Aorta (tissue), 5 donors: ENCODE measurements at places on chromosomes 5 and 9.

DNA sequence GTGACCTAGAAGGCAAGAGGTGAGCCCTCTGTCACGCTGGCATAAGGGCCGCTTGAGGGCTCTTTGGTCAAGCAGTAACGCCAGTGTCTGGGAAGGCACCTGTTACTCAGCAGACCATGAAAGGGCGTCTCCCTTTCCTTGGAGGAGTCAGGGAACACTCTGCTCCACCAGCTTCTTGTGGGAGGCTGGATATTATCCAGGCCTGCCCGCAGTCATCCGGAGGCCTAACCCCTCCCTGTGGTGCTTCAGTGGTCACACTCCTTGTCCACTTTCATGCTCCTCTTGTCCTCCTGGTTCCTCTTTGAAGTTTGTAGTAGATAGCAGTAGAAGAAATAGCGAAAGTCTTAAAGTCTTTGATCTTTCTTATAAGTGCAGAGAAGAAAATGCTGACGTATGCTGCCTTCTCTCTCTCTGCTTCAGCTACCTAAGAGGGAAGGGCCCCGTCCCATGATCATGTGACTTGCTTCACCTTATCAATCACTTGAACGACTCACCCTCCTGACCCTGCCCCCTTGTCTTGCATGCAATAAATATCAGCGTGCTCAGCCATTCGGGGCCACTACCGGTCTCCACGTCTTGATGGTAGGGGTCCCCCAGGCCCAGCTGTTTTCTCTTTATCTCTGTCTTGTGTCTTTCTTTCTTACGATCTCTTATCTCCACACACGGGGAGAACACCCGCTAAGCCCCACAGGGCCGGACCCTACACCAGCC is 16.7 kb upstream of the SCGB3A1 start:
- no peak for DNase-seq

DNA sequence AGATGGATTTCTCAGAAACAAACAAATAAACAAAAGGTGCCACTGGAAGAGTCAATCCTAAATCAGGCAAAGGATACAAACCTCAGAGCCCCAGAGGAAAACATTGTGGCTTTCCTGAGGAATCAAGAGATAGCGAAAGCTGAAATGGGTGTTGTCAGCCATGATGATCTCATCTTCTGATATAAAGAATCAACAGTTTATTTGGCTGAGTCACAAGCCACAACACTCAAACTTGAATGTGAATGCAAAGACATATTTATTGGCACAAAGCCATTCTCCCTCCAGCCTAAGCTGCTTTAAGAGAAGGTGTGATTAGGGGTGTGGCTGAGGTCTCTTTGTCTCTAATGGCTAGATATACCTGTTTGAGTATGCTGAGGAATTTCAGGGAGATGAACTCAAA is 73.3 kb upstream of the NREP start:
- no peak for DNase-seq

GRCh38 chr9:100087218-100087617 is 11.6 kb downstream of the ERP44 start:
- DNase-seq = no peak

- no peak for DNase-seq
Measured at GRCh38 chr5:108878756-108879155, 131.1 kb downstream of the FER start.

DNA sequence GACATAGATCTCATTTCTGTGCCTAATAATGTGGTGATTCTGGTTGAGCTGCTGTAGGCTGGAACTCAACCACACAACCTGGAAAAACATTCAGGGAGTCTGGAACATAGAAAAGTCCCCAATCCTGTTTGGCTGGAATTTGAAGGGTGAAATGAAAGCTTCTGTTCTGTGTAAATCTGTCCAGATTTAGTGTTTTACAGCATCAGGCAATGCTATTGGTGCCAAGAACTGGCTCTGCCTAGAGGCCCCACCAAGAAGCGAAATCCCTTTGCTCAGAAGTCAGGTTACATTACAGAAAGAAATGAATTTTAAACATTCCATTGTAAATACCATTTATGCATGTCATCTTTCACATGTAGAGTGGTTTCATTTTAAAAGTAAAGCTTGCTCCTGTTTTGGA is 56.3 kb downstream of the TMEM174 start:
- no peak for DNase-seq

GRCh38 chr9:136078024-136078423 is 17.1 kb downstream of the NACC2 start:
- peak; percentile 51 for DNase-seq

DNA sequence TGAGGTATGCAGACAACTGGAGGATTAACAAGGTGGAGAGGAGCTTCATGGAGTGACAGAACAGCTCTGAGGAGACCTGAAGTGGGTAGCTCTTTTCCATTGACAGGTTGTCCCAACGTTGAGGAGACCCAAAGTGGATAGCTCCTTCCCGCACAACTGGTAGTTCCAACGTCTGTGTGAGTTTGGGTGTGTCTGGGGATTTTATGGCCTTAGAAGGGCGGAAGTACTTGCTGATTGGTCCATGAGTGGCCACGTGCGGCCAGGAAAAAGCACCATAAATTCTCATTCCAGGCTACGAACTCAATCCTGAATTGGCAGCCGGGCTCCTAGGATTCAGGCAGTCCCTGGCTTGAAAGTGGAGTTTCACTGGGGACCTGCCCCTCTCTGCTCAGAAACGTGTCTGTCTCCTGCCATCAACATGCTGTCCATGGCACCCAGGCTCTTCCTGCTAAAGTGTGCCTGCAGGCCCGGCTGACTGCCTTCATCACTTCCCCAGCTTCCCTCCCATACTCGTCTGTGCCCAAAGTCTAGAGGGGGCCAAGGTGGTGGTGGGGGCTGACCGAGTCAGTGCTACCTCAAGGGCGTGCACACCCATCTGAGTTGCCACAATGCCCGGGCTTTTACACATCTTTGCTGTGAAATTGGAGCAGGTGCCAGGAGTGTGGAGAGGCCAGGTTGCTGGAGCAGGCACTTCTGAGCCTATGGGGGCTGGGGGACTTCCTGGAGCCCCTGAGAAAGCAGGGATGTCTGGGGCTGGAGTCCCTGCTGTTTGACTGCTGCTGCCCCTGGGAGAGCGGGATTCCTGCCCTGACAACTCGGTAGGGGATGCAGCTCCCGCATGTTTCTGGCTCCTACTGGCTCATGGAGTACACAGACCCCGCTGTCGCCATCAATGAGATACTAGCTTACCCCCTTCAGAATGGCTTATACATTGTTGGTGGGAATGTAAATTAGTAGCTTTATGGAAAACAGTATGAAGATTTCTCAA is 2034.6 kb upstream of the ACO1 start:
- peak; percentile 44 for DNase-seq

GRCh38 chr5:27906931-27907601 is 868.7 kb upstream of the CDH9 start:
- DNase-seq = no peak

DNA sequence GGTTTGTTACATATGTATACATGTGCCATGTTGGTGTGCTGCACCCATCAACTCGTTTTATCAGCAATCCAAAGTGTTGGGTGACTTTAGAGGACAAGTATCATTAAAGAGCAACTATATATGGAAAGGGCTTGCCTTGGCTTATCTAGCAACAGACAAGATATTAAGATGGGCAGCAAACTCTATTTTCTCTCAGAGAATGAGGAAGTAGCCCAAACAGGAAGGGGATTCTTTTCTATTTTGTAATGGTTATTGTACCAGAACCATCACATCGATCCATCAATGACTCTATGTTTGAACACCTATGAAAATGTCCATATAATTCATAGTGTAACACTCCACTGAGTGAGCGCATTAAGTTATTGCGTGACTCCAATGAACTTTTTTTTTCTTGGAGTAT is 260.1 kb upstream of the SLC24A2 start:
- DNase-seq = no peak

- no peak for DNase-seq
Measured at GRCh38 chr9:73579823-73580222, 428.2 kb downstream of the ANXA1 start.

DNA sequence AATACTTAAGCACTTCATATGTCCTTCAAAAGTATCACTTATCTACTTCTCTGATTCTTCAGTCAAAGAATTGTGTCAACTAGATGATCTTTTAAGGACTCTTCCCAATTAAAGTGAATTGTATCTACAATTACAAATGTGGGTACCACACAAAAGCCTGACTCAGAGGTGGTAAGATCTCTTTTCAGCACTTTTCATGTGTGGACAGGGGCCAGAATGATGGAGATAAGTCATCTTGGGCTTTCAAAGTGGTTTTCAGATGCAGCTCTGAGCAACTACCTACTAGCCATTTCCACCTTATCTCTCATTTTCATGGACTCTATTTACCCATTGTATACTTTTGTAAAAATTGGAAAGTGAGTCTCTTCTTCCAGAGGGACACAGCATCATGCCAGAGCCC is 8.4 kb downstream of the COX7C start:
- no peak for DNase-seq

DNA sequence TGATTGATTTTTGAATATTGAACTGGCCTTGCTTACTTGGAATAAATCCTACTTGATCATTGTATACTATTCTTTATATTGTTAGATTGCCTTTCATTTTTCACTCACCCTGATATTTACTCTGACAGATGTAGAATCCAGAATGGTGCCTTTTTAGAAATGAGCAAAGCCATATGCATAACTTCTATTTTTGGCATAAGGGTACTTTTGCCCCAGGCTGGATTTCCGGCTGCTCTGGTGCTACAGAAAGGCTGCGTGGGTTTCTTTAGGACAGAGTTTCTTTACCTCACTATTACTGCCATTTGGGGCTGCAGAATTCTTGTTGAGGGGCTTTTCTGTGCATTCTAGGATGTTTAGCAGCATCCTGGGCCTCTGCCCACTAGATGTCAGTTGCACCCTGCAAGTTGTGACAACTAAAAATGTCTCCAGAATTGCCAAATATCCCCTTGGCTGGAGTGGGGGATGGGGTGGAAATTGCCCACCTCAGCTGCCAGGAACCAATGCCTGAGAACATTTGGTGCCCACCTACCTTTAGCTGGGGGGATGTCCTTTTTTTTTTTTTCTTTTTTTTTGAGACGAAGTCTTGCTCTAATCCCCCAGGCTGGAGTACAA is 50.1 kb downstream of the SLC36A1 start:
- no peak for DNase-seq

- DNase-seq = no peak
Measured at GRCh38 chr5:41485533-41485932, 24.9 kb downstream of the PLCXD3 start.

GRCh38 chr5:57072218-57072892 is 101.5 kb upstream of the GPBP1 start:
- no peak for DNase-seq

GRCh38 chr5:168409591-168410458 is 76.4 kb upstream of the RARS1 start:
- no peak for DNase-seq

- DNase-seq = peak; percentile 92
Measured at GRCh38 chr5:139696894-139697658, 48.9 kb downstream of the CXXC5 start.

GRCh38 chr9:94872891-94873511 is 146.5 kb downstream of the AOPEP start:
- DNase-seq = no peak

DNA sequence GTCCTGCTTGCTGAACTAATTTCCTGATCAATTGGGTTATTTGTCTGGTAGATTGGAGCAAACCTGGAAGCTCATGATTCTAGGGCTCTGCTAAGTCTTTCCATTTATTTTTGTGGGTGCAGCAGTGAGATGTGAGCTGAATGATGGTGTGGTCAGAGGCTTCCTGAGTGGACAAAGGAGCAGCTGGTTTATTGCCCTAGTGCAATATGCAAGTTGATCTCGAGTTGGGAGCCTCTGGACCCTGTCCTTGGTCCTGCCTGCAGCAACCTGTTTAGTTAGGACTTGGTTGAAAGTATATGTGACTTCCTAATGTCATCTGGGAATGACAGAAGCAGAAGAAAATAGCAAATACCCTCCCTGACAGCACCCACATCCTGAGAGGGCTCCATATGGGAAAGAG is 4.2 kb upstream of the UNC5A start:
- DNase-seq = no peak

GRCh38 chr5:28779161-28779754 is 1740.9 kb upstream of the CDH9 start:
- DNase-seq = no peak

GRCh38 chr5:145161391-145161790 is 673.8 kb downstream of the PRELID2 start:
- no peak for DNase-seq

- DNase-seq = no peak
Measured at GRCh38 chr5:68176802-68177479, 38.6 kb upstream of the PIK3R1 start.

DNA sequence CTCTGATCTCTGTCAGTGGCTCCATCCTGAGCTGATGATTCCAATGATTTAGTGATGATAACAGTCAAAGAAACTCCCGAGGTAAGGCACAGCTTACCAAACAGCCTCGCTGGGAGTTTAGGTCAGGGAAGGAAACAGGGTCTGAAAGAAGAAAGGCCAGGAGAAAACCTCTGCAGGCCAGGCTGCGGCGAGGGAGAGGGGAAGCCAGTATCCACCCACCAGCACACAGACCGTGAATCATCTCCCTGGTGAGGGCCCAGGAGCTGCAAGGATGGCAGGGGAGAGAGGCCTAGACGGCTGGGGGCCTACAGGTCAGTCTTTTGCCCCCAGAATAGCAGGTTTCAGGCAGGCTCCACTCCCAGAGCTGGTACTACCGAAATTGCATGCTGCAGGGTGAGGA is 590.5 kb downstream of the CCDC171 start:
- no peak for DNase-seq

- DNase-seq = no peak
Measured at GRCh38 chr5:131916481-131916880, 29.0 kb downstream of the MEIKIN start.

GRCh38 chr5:178323961-178324360 is 91.4 kb upstream of the PHYKPL start:
- peak; percentile 25 for DNase-seq

DNA sequence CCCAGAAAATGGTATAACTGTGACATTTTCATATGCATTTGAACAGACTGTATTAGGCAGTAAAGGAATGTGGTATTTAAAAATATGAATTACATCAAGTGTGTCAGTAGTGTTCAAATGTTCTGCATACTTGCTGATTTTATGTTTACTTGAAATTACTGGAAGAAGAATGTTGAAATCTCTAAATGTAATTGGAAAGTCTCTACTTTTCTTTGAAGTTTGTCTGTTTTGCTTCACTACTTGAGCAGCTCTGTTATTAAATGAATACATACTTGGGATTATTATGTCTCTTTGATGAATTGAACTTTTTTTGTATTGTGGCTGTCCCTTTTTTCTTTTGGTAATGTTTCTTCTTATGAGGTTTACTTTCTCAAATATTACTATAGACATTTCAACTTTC is 205.6 kb downstream of the TAF11L14 start:
- DNase-seq = no peak

GRCh38 chr9:23492126-23493002 is 333.7 kb downstream of the ELAVL2 start:
- DNase-seq = no peak

DNA sequence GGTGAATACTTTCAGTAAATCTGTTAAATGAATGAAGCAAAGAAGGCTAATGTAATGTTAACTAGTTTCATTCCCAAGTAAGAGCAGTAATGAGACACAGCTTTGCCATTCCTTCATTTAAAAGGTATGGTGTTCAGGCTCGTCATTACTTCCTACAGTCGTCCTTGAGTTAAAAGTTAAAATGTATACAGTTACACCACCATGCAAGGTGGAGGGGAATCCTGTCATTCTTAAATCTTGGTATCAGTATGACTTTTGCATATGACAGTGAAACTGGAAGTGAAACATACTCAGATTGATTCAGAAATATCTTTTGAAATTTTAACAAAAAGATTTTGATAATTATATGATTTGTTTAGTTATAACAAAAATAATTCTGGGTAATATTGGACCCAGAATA is 25.9 kb downstream of the MTRR start:
- DNase-seq = no peak
